ENCODE measurements at places on chromosomes 1 and 21.

DNA sequence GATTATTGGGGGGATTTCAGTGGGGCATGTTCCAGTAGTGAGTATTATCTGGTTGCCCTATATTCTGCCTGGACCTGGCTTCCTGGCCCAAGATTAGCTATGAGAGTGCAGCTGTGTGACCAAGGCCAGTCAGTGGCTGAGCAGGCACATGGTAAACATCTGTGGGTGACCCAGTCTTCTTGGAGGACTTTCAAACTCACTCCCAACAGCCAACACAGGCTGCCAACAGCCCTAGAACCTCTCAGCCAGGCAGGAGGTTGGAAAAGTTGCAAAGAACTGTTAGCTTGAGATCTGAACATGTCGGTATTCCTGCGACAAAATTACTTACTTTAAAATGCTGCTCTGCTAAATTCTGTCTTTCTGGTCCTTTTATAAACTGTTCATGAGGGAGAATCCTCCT, 192.4 kb downstream of the TGFBR3 start:
- DNase-seq: no peak

DNA sequence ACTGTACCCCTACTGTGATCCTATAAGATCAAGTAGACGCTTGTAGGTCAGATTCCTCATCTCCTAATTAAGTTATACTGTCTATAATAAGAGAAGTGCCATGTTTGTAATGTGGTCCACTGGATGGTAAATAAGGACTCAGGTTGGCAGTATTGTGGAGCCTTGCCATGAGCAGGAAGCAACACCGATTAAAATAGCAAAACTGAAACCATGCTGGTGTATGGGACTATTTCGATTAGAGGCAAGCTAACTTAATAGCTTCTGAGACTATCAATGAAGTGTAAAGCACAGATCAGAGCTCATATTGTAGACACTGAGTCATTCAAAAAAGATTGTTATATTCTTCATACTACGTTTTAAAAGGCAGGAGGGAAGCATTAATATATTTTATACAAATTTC, 348.8 kb downstream of the HHAT start:
- DNase-seq: no peak

- DNase-seq: no peak
Measured at GRCh38 chr1:151508833-151509232, 2.4 kb upstream of the CGN start.

DNA sequence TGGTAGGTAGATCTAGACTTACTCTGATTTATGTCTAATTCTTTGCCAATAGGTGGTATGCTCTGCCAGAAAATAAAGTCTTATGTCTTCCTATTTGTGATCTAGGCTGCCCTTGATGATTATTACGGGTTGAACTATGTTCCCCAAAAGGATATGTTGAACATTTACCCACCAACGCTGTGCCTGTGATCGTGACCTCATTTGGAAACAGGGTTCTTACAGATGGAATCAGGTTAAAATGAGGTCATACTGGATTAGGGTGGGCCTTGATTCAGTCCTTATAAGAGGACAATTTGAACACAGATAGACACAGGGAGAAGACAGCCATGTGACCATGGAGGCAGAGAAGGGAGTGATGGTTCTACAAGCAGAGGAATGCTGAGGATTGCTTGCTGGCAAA, 95.1 kb upstream of the BCAR3 start:
- no peak for DNase-seq

DNA sequence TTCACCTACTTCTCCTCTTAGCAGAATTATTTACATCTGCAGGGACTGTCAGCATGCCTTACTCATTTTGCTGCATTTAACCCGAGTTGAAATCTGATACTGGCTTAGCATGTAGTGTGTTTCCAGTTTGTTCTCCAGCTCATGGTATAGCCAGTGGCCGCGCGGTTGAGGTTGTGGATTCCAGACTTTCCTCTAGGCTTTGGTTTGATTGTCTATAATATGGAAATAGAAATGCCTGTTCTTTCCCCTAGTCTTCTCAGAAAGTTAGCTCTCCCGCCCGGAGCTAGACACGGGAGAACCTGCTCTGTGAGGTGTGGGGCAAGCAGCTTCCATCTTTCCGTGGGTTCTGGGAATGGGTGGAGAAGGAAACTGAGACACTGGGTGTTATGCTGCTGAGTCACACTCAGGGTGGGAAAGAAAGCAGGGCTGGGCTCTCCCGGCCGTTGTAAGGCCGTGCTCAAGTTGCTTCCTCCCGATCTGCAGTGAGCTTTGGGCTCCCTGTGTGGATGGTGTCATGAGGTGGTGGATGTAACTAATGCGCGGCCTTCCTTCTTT, 206.8 kb upstream of the TMEM51 start:
- no peak for DNase-seq

DNA sequence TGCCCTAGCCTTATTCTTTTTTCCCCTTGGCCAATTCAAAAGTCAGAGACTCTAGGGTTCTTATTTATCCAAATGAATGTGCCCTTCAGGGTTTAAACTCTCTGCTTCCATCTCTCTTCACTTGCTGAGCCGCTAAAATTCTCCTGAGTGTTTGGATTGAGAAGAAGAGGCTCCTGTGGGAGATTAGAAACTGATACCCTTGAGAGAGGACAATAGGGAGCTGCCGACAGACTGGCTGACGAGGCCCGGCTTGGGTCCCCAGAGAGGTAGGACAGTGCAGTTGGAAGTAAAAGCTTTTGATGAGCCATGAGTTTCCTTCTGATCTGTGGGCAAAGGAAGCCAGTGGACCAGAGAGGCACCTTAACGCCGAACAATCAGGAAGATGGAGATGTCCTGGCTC, 41.3 kb upstream of the UBE2U start:
- no peak for DNase-seq

DNA sequence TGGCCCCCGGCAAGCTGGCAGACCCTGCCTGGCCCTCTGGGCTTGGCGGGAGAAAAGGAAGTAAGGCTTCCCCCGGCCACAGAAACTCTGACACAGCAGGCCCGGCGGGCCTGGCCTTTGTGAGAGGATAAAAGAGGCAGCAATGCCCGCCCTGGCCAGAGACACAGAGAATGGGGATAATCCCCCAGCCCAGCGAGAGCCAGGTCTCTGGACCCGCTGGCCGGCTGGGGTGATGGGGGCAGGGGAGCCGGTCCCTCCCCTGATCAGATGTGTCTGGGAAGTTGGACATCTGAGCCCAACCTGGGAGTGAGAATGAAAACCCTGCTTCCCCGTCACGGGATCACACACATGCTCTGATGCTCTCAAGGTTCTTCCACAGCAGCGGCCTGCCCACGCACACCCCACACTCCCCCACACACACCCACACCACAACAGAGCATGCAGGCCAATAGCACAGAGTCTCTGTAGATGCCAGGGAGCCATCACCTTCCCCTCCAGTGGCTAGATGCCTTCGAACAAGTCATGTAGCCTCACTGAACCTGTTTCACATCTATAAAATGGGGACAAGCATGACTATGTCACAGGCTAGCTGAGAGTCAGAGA, 4.2 kb downstream of the RSPO1 start:
- DNase-seq: no peak

- DNase-seq: no peak
Measured at GRCh38 chr1:7299329-7299799, 471.7 kb upstream of the VAMP3 start.

DNA sequence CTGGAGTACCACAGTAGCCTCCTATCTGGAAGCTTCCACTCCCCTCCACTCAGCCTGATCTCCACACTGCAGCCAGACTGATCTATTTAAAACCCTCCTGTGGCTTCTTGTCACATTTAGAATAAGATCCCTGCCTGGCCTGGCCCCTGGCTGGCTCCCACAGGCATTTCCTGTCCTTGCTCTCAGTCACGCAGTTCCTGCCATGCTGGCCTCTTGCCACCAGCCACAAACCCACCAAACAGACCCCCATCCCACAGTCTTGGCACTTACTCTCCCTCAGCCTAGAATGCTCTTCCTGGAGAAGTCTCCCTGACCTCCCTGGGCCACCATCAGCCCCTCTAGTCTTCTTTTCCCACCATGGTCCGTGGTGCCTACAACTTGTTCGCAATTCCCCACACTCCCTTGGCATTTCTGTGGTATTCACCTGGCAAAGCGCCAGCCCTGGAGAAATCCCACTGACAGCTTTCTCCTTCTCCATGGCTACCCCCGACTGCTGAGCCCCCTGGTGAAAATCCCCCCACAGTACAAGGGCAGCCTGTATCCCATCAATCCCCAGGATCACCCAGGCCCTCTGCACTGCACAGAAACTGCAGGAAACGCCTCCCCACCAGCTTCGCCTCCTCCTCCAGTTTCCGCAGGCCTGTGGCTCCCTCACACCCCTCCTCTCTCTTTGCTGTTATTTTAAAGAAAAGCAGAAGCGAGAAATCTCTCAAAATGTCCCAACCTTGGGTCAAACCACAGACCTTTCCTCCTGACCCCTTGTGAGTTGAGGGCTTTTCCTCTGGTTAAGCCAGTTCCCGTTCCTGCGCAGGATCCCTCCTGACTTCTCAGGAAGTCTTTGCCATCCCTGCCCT, 94.5 kb downstream of the SYT2 start:
- DNase-seq: no peak

GRCh38 chr1:145545055-145545454, 62.7 kb upstream of the GPR89A start:
- DNase-seq: no peak

DNA sequence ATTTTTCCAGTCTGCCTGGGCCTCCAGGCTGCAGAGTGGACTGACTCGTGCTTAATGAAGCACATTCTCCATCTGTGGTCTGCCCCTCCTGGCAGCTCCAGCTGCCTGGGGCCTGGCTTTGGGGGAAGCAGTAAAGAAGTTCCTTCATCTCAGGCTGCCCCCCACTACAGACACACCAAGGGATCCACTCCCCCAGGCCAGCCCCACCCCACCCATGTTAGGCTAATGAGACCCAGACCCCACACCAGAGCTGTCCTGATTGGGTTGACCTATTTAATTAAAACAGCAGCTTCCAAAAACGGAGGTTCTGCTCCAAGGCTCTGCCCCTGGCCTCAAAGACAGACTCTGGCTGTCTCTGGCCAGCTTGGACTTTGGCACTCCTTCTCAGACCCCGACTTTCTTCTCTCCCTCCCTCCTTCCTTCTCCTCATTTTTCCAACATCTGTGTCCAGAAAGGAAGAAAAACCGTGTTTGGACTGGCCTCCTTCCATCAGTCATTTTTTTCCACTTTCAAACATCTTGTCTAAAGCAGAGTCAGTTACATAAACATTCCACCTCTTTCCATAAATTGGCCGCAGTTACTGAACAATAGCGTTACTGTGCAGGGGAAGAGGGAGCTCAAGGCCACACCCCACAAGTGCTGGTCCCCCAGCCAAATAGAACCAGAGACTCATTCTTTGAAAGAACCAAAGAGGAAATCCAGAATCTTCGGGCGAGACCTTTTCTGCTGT, 29.7 kb downstream of the SERTAD4 start:
- no peak for DNase-seq

DNA sequence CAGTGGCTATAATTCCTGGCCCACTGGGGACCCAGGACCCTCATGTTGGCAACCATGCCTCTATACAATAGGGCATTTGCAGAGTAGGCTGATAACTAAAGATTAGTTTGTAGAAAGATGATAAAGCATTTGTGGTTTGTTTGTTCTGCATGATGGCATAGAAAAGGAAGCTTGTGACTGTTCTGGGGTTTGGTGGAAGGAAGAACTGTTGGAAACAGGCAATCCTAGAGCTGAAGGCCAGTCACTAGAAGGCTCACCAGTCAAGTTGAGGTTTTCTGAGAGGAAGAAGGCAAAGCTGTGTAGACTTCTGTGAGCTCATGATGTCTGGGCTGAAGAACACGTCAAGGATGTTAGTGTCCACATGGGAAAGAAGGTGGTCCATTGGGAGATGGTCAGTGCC, 140.3 kb upstream of the VANGL1 start:
- DNase-seq: no peak

GRCh38 chr1:56510642-56511021, 68.7 kb downstream of the PLPP3 start:
- no peak for DNase-seq

DNA sequence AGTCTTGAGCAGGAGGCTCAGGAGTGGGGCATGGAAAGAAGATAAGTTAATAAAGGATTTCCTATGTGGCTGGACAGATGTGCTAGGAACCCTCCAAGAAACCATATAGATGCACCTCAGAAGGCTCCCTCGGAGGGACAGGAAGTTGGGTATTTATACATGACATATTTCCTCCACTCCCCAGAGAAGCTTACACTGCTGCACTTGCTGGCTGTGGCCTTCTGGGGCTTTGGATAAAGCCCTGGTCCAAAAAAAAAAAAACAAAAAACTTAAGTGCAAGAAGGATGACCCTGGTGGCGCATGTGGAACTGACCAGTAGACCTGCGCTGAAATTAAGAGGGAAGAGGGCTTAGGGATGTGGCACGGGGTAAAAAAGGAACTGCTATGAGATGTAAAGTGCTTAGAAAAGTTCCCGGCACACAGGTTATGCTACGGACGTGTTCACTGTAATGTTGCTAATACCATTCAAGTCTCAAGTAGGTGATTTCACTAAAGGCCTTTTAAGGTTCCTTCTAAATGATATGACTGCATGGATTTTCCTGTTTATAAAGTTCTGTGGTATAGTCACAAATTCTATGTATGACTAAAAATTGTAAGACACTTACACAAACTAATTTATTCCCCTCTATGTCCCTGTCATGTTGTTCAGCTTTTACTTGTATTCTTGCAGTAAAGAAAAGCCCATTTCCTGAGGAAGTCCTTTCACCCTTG, 253.6 kb downstream of the HMCN1 start:
- DNase-seq: peak; percentile 11

All from activated CD4-positive, alpha-beta memory T cell treated with anti-CD3 and anti-CD28 coated beads for 36 hours (primary cell).